Peyer's patch (tissue), 4 donors: ENCODE measurements at places on chromosomes 7 and 10. TPM values are rescaled to one million over a fixed set of nuclear protein-coding genes. Genes with fewer than 3 reads are reported as not detected.

PRRT4 gene
- 0.66 TPM for total RNA-seq

GPR146 gene
- total RNA-seq: 2.8 TPM

AP5Z1 gene
- total RNA-seq: 93.0 TPM

PDZD7 gene
- 58.7 TPM for total RNA-seq

CCDC172 gene
- not detected for total RNA-seq

DNA sequence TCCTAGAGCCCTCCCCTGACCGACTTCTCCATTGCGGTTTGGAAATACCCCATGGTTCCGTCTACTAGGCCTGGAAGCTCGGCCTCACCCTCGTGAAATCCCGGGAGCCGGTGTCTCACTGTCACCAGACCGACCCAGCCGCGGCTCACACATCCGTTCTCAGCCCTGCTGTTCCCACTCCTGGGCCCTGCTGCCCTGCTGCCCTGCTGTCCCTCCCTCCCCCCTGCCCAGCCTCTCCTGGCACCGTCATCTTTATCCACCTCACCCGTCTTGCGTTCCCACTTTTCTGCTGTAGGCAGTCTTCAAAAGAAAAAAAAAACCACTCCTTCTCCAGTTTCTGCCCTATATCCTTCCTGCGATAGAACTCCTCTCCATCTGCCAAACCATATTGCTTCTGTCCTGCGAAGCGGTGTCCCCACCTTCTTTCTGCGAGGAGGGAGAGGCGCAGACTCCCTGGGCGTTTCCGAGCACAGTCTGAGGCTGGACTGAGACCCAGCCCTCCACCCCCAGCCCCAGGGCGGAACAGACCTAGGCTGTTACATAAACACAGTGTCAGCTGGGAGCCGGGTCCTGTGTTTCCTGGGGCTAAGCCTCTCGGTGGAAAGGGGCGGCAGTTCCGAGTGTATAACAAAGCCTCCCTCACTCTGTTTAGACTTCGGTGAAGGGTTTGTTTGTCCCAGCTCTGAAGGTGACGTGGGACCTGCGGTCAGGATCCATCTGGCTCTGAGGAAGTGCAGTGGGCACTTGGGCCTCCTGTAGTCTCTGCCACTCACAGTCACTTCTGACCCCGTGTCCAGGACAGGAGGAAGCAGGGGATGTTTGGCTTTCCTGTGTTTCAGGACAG, 2.8 kb downstream of the AGAP3 start:
- H3K27me3 ChIP-seq: no peaks in the 10 kb centered on the region
- H3K27ac ChIP-seq: peak overlapping the region; percentile 79
- peak; percentile 67 for DNase-seq
- H3K36me3 ChIP-seq: peaks cover 5% of the 10 kb centered on the region
- peak overlapping the region; percentile 97 for H3K4me3 ChIP-seq

DNA sequence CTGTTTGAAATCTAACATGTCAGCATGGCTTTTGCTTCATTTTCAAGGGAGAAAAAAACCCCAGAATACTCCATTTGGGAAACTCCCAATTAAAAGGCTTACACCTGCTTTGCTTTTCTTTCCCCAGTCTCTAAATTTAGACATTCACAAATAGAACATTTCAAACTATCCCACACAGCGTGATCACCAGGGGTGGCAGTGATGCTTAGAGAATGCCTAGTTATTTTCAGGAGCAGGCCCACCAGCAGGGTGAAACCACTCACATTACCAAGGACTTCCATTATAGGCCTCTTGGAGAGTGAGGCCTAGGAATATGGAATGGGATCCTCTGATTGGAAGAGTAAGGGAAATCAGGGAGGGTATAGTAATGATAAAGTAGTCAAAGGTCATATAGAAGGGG, 14.2 kb downstream of the CPN1 start:
- H3K36me3 ChIP-seq: no peaks in the 10 kb centered on the region
- H3K27ac ChIP-seq: no peak overlapping the region
- H3K4me3 ChIP-seq: no peak overlapping the region
- H3K27me3 ChIP-seq: no peaks in the 10 kb centered on the region

- no peak overlapping the region for H3K4me3 ChIP-seq
- DNase-seq: no peak
- no peak overlapping the region for H3K27ac ChIP-seq
- H3K27me3 ChIP-seq: no peaks in the 10 kb centered on the region
These were observed 119.0 kb upstream of the LANCL2 start for GRCh38 chr7:55246171-55246570.

- peak; percentile 39 for DNase-seq
- H3K4me3 ChIP-seq: no peak overlapping the region
- H3K36me3 ChIP-seq: no peaks in the 10 kb centered on the region
- no peaks in the 10 kb centered on the region for H3K4me1 ChIP-seq
- no peak overlapping the region for H3K27ac ChIP-seq
These were observed 96.1 kb upstream of the RET start for GRCh38 chr10:42980553-42981357.

DNA sequence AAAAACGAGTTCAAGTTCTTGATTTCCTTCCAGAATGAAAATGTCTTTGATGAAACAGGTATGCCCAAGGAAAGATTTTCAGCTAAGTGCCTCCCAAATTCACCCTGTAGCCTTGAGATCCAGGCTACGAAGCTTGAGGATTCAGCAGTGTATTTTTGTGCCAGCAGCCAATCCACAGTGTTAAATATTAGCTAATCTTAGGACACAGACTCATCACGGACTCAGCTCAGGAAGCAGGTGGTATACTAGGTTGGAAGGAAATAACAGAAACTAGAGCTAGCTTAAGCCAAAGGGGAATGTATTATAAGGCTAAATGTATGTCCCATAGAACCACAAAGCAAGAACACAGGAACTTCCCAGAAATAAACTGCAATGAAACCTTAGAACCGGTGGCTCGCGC, 151.0 kb upstream of the PRSS1 start:
- no peaks in the 10 kb centered on the region for H3K36me3 ChIP-seq
- H3K27ac ChIP-seq: no peak overlapping the region
- no peaks in the 10 kb centered on the region for H3K27me3 ChIP-seq
- H3K4me1 ChIP-seq: no peaks in the 10 kb centered on the region
- no peak for DNase-seq

DNA sequence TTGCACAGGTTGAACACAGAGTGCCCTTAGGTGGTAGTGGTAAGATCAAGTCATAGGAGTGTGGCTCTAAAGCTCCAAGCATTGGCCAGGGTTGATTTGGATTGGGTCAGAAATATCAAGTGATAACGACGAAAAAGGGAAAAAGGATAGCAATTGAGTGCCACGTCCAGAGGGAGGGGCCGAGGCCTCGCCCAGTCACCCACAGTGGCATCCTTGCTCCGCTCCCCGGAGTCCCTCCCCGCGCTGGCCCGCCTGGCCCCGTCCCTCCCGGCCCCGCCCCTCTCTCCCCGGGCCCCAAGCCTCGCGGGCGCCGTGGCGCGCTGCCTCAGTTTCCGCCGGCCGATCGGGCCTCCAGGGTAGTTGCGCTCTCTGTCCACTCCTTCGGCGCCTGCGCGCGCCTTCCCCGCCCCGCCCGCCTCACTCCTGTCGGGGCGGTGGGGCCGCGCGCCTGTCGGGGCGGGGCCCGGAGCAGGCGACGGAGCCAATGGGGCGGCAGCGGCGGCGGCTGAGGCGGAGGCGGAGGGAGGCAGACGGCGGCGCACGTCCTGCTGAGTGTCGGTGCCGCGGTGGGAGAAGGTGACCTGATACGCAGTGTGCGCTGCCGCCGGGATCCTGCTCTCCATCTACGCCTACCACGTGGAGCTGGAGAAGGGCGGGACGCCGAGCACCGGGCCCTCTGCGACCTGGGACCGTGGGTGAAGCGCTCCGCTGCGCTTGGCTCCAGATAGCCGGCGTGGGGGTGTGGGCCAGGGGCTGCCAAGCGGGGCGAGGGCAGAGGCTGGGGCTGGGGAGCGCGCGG, 209.1 kb upstream of the ZNF722 start:
- no peaks in the 10 kb centered on the region for H3K4me1 ChIP-seq
- H3K27ac ChIP-seq: no peak overlapping the region
- no peak overlapping the region for H3K4me3 ChIP-seq

- H3K36me3 ChIP-seq: no peaks in the 10 kb centered on the region
- no peaks in the 10 kb centered on the region for H3K27me3 ChIP-seq
- no peak for DNase-seq
- H3K4me1 ChIP-seq: no peaks in the 10 kb centered on the region
These were observed 76.5 kb downstream of the AFAP1L2 start for GRCh38 chr10:114327537-114328440.

GRCh38 chr7:2927592-2927991, 83.5 kb upstream of the GNA12 start:
- H3K27ac ChIP-seq: no peak overlapping the region
- H3K4me3 ChIP-seq: no peak overlapping the region
- H3K36me3 ChIP-seq: no peaks in the 10 kb centered on the region
